GM12891 (cell line): ENCODE measurements at places on chromosomes 16 and 17.
A peak's percentile ranks its signal among the peaks of the same experiment; 100 is the strongest.

- DNase-seq, result peak; percentile 89
These were observed 6.8 kb upstream of the NOTUM start for GRCh38 chr17:81967533-81968395.

- DNase-seq, result no peak
These were observed 40.6 kb downstream of the PRKCB start for GRCh38 chr16:23876256-23876896.

- DNase-seq, result no peak
These were observed 7.3 kb upstream of the WDR45B start for GRCh38 chr17:82655523-82655922.

GRCh38 chr16:10741844-10742243, 1.8 kb upstream of the NUBP1 start:
- DNase-seq, result no peak

- DNase-seq, result no peak
These were observed 604 bp downstream of the HS3ST3B1 start for GRCh38 chr17:14301279-14302090.
